GM23248 (cell line): ENCODE measurements at places on chromosomes 16 and 17. TPM values are rescaled to one million over a fixed set of nuclear protein-coding genes. Genes with fewer than 3 reads are reported as not detected.

- H3K27me3 ChIP-seq: no peaks in the 10 kb centered on the region
- H3K4me1 ChIP-seq: peaks cover 16% of the 10 kb centered on the region
- no peak overlapping the region for H3K4me3 ChIP-seq
- no peak for DNase-seq
- H3K27ac ChIP-seq: no peak overlapping the region
- no peaks in the 10 kb centered on the region for H3K36me3 ChIP-seq
Observed at GRCh38 chr17:64718058-64718457, 56.0 kb upstream of the SMURF2 start.

DNA sequence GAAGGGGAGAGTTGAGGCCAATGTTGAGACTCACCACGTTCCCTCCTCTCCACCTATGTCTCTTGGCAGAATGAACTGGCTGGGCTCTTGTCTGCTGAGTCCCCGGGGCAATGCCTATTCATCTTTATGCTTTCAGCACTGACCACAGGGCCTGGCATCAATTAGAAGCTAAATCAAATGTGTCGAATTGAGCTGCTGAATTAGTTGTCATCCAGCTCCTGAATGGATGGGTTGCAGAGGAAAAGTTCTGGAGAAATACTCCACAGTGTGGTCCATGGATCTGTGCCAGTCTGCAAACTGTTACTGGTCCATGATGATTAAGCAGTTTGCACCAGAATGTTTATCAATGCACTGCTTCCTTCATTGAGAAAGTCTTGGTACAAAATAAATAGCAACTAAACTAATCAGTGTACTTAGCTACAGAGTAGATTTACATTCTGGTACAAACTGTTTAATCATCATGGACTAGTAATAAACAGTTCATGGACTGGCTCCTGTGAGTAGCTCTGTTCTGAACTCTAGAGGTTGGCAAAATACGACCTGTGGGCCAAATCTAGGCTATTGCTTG is 4.6 kb downstream of the CNGB1 start:
- peak; percentile 36 for DNase-seq
- H3K36me3 ChIP-seq: no peaks in the 10 kb centered on the region
- no peak overlapping the region for H3K4me3 ChIP-seq
- peaks cover 14% of the 10 kb centered on the region for H3K27me3 ChIP-seq
- H3K27ac ChIP-seq: no peak overlapping the region
- H3K4me1 ChIP-seq: no peaks in the 10 kb centered on the region

DNA sequence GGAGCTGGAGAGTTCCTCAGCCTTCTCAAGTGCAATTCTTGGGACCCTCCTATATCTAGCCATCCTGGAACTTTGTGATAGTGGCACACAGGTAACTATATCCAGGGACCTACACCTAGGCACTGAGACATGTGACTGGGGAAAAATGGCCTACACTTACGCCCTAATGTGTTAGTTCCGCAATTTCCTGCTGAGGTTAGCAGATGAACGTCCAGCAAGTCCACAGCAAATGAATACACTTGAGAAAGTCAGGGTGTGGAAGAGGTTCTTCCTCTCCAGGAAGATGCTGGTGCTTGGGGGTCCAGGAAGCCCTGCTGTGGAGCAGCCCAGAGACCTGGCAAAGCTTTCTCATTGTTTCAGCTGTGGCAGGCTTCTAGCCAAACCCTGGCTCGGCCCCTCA is 20.8 kb downstream of the PIK3R5 start:
- 0 out of 2 replicates have a peak, but pooled peaks cover 12% of the 10 kb centered on the region for H3K27me3 ChIP-seq
- H3K36me3 ChIP-seq: no peaks in the 10 kb centered on the region
- no peak overlapping the region for H3K27ac ChIP-seq
- no peak overlapping the region for H3K4me3 ChIP-seq
- H3K4me1 ChIP-seq: no peaks in the 10 kb centered on the region
- DNase-seq: no peak

DNA sequence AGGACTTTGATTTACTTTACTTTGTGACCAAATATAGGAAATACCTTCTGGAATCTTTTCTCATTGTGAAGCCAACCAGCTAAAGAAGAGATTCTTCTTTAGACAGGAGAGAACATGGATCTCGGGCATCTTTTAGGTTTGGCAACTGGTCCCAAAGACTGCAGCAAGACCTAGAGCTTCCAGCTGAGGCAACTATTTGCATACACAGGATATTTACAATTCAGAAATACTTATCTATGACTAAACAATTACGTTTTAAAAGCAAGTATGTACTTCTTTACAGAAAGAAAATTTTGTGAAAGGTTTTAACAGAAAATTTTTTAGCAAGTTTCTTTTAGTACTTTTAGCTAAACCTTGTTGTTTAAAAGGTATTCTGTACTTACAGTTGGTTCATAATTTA is 106.5 kb downstream of the MAP2K4 start:
- DNase-seq: no peak
- H3K27ac ChIP-seq: no peak overlapping the region
- H3K4me1 ChIP-seq: peaks cover 4% of the 10 kb centered on the region
- no peak overlapping the region for H3K4me3 ChIP-seq
- no peaks in the 10 kb centered on the region for H3K27me3 ChIP-seq

- DNase-seq: peak; percentile 97
- peak overlapping the region; percentile 56 for H3K27ac ChIP-seq
Observed at GRCh38 chr17:39979016-39979670, 1.5 kb upstream of the PSMD3 start.

DNA sequence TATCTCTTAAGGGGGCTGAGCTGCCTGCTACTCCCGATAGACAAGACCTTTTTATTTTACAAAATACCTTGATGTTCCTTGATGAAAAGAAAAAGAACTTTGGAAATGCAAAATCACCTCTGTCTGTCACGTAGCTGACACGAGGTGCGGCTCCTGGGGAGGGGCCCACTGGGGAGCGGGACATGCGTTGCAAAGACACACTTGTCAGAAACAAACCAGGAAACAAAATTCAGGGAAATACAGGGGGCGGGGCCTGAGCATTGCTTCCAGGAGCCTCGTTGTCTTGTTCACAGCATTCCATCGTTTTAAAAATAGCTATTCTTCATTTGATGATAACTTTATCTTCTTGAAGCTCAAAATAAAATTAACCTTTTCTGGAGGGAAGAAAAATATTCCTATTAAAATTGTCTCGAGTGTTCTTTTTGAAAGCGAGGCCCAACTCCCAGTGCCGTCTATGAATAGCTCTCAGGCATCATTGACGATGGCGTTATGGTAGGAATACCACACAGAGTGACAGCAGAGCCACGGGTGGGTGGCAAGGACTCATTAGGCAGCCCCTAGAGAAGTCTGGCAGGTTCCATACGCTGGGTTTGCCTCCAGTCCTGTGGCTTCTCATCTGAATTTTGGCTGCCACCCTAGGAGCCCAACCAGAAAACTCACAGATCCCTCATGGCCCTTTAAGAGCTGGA is 286.9 kb downstream of the CPPED1 start:
- no peak overlapping the region for H3K27ac ChIP-seq
- no peaks in the 10 kb centered on the region for H3K4me1 ChIP-seq
- no peaks in the 10 kb centered on the region for H3K27me3 ChIP-seq
- no peaks in the 10 kb centered on the region for H3K36me3 ChIP-seq
- DNase-seq: no peak
- no peak overlapping the region for H3K4me3 ChIP-seq

DNA sequence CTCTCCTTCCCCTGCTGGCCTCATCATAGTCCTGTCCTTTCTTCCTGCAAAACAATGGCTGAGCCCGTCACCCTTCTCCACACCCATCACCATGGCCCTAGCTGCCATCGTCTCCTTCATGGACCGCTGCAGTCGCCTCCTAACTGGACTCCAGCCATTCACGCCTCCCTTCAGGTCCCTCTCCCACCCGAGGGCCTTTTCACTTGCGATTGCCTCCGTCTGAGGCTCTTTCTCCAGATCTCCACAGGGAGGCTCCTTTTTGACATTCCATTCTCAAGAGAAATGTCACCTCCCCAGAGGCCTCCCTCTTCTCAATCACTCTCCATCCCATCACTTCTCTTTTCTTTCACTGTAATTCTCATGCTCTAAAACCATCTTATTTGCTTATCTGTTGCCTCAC is 23.5 kb downstream of the GSG1L start:
- peaks cover 15% of the 10 kb centered on the region for H3K27me3 ChIP-seq
- no peaks in the 10 kb centered on the region for H3K36me3 ChIP-seq
- no peak for DNase-seq

DNA sequence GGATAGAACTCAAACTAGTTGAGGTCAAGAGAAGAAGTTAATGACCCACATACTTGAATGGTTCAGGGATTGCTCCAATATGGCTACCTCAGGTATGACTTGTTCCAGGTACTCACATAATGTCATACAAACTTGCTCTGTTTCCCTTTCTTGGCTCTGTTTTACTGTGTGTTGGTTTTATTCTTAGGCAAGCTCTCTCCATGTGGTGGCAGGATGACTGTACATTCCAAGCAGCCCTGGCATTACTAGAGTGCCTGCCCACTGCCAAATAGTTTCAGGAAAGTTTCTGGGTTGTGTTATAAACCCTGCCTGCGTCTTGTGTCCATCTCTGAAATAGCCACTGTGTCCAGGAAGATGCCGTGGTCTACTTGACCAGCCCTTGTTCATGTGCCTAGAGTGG is 476.8 kb downstream of the SHISA9 start:
- H3K4me1 ChIP-seq: no peaks in the 10 kb centered on the region
- no peak for DNase-seq
- H3K4me3 ChIP-seq: no peak overlapping the region
- H3K36me3 ChIP-seq: no peaks in the 10 kb centered on the region

DNA sequence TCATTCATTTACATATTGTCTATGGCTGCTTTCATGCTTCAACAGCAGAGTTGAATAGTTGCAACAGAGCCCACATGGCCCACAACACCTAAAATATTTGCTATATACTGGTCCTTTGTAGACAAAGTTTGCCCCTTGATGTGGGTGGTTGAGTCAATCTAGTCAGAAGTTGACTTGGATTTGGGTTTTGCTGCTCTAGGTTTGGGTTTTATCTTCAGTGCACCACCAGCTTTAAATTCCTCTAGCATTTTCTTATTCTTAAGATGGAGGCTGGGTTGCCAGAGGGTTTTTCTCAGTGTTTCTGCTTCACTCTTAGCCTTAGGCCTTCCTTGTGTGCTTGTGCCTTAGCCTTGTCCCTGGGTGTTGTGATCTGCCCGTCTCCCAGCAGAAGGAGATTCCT is 51.0 kb downstream of the CCDC182 start:
- no peak overlapping the region for H3K4me3 ChIP-seq
- H3K27me3 ChIP-seq: peaks cover 9% of the 10 kb centered on the region
- no peak for DNase-seq
- no peaks in the 10 kb centered on the region for H3K36me3 ChIP-seq

- H3K27me3 ChIP-seq: no peaks in the 10 kb centered on the region
- no peak overlapping the region for H3K4me3 ChIP-seq
- no peaks in the 10 kb centered on the region for H3K36me3 ChIP-seq
- no peaks in the 10 kb centered on the region for H3K4me1 ChIP-seq
- no peak overlapping the region for H3K27ac ChIP-seq
Observed at GRCh38 chr17:6041246-6041645, 28.9 kb upstream of the WSCD1 start.

- 0 out of 2 replicates have a peak, but pooled peaks cover 2% of the 10 kb centered on the region for H3K4me1 ChIP-seq
- no peak overlapping the region for H3K4me3 ChIP-seq
- no peaks in the 10 kb centered on the region for H3K36me3 ChIP-seq
- H3K27ac ChIP-seq: no peak overlapping the region
- no peaks in the 10 kb centered on the region for H3K27me3 ChIP-seq
Observed at GRCh38 chr17:28706471-28707338, 5.0 kb downstream of the PROCA1 start.

DNA sequence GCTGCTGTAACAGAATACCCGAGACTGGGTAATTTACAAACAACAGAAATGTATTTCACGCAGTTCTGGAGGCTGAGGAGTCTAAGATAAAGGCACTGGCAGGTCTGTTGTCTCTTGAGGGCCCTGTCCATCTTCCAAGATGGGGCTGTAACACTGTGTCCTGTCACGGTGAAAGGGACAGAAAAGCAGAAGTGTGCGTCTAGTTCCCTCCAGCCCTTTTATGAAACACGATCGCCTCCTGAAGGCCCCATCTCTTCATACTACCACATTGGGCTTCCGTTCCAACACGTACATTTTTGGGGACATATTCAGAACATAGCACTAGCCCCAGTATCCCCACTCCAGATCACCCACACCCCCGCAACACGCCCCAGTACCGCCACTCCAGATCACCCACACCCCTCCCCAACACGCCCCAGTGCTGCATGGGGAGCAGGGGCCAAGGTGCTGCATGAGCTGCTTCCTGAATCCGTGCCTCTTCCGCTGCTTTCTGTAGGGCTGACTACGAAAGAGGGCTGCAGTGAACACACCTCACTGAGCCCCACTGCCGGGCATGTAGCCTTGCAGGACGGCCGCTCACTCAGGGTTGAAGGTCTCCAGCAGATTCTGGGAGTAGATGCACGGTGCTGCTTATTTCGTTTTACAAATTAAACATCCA is 91.9 kb downstream of the RPTOR start:
- no peak overlapping the region for H3K27ac ChIP-seq
- no peak for DNase-seq
- H3K27me3 ChIP-seq: no peaks in the 10 kb centered on the region

DNA sequence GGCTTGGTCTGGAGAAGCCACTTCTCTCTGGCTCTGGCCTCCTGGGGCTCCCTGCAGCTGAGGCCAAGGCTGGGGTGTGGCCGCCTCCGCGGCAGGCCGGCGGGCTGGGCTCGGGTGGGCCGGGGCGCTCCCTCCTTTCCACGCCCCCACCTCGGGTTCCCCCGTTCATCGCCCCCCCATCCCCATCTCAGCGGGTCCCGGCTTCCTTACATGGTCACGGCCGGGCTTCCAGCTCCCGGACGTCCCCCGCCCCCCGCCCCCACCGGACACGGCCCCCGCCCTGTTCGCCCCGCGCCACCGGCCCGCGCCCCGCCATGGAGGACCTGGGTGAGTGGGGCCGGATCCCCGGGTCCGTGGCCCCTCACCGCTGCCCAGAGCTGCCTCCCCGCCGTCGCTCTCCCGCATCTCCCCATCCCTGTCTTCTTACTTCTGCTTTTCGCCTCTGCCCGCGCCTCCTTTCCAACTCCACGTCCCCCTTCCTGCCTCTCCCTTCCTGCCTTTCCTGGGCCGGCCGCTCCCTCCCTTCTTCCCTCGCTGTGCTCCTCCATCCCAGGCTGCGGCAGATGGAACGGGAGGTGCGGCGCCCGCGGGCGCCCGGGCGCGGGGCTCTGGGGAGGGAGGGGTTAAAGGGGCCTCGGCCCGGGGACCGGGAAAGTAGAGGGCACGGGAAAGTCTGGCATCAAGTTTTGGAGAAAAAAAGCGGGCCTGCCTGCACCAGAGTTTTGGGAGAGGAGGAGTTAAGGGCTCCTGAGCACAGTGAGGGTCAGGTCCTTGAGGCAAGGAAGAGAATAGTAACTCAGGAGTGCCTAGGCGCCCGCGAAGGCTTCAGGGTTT is at the start of gene TGFB1I1:
Gene TGFB1I1 (plus strand): TSS at position 278 of the 834 bp plus-strand sequence. CDS start 37 bp downstream, at position 315.
- H3K4me1 ChIP-seq: peaks cover 6% of the 10 kb centered on the region; the same call in 1 of the 2 replicates
- peaks cover 20% of the 10 kb centered on the region for H3K36me3 ChIP-seq
- peak within 1 kb of the TSS; percentile 88 for H3K27ac ChIP-seq
- peak within 1 kb of the TSS; percentile 86 for H3K4me3 ChIP-seq
- no peaks in the 10 kb centered on the region for H3K27me3 ChIP-seq

- 0 out of 2 replicates have a peak, but pooled peaks cover 12% of the 10 kb centered on the region for H3K4me1 ChIP-seq
- peak overlapping the region; percentile 44 for H3K27ac ChIP-seq
- H3K27me3 ChIP-seq: no peaks in the 10 kb centered on the region
Observed at GRCh38 chr17:17206913-17207335, 791 bp upstream of the PLD6 start.

Gene CCL5
- total RNA-seq: not detected in 2 replicates

Gene GAST
- not detected in 2 replicates for total RNA-seq

Gene CRYBA1
- total RNA-seq: not detected in 2 replicates

Gene ABCA3
- total RNA-seq: 0.76 and 2.1 TPM in 2 replicates

Gene NAA38
- total RNA-seq: 70.4 and 71.5 TPM in 2 replicates

Gene OMG
- total RNA-seq: not detected in 2 replicates

Gene CNGB1
- not detected in 2 replicates for total RNA-seq

Gene ZNF830
- total RNA-seq: 4.5 and 4.6 TPM in 2 replicates
